ENCODE measurements at places on chromosomes 16 and 17. TPM values are rescaled to one million over a fixed set of nuclear protein-coding genes. Genes with fewer than 3 reads are reported as not detected.

Gene KRTAP2-1
- not detected for total RNA-seq

Gene CLDN7
- total RNA-seq = 286 TPM

Gene KCNH6
- total RNA-seq = not detected

Gene NXPH3
- 0.10 TPM for total RNA-seq

Gene TEX14
- total RNA-seq = 0.89 TPM

Gene SLC5A11
- 0.47 TPM for total RNA-seq

Gene DOC2A
- 17.3 TPM for total RNA-seq

Gene ATP1B2
- not detected for total RNA-seq

Gene PSME3
- total RNA-seq = 163 TPM

Gene CCL7
- total RNA-seq = not detected

Gene TMEM114
- total RNA-seq = not detected

Gene ZP2
- total RNA-seq = not detected

DNA sequence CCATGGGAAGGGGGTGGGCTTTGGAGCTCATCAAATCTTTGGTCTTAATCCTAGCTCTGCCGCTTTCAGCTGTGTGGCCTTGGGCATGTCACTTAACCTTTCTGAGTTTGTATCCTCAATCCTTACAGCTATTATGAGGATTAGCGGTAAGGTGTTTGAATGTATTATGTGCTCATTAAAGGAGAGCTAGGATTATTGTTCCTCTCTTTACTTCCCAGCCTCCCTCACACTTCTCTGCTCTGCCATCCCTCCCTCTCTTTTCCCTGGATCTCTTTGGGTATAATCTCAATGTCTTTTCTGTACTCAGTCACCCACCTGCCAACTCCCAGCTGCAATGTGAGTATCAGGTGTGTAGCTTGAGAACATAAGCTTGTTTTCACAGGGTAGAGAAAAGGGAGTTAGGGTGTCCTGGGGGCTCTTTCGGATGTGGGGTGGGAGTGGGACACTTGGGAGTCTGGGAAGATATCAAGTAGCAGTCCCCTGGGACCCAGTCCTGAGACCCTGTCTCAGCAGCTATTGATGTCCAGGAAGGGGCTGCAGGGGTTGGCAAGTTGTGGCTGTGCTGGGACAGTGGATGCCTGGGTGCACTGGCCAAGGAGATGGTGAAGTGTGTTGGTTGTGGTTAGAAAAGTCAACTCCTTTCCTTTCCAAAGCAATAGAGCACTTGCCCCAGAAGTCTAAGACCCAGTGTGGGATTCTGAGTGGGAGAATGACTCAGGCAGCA, 1.8 kb downstream of the EFNB3 start:
- H3K27ac ChIP-seq = no peak overlapping the region
- no peaks in the 10 kb centered on the region for H3K4me1 ChIP-seq
- DNase-seq = no peak

DNA sequence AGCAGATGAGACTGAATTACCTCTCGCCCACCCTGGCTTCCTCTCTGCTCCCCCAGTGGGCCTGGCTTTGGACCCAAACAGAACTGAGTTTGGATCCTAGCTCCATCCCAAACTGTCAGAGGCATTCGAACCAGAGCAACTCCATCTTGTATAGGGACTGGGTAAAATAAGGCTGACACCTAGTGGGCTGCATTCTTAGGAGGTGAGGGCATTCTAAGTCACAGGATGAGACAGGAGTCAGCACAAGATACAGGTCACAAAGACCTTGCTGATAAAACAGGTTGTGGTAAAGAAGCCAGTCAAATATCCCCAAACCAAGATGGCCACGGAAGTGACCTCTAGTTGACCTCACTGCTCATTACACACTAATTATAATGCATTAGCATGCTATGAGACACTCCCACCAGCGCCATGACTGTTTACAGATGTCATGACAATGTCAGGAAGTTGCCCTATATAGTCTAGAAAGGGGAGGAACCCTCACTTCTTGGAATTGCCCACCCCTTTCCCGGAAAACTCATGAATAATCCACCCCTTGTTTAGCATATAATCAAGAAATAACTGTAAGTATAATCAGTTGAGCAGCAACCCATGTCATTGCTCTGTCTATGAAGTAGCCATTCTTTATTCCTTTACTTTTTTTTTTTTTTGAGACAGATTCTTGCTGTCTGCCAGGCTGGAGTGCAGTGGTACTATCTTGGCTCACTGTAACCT, 44.4 kb downstream of the LYRM1 start:
- DNase-seq = no peak
- no peaks in the 10 kb centered on the region for H3K36me3 ChIP-seq
- H3K27me3 ChIP-seq = no peaks in the 10 kb centered on the region
- H3K4me3 ChIP-seq = no peak overlapping the region
- no peaks in the 10 kb centered on the region for H3K4me1 ChIP-seq
- H3K27ac ChIP-seq = no peak overlapping the region

GRCh38 chr16:23962001-23962400, 126.2 kb downstream of the PRKCB start:
- H3K36me3 ChIP-seq = no peaks in the 10 kb centered on the region
- H3K4me3 ChIP-seq = no peak overlapping the region
- no peak overlapping the region for H3K27ac ChIP-seq
- peaks cover 43% of the 10 kb centered on the region for H3K27me3 ChIP-seq
- H3K4me1 ChIP-seq = no peaks in the 10 kb centered on the region
- no peak for DNase-seq

- no peak overlapping the region for H3K27ac ChIP-seq
- DNase-seq = no peak
- H3K27me3 ChIP-seq = peaks cover 17% of the 10 kb centered on the region
Observed at GRCh38 chr16:54493061-54493460, 206.5 kb upstream of the IRX3 start.

DNA sequence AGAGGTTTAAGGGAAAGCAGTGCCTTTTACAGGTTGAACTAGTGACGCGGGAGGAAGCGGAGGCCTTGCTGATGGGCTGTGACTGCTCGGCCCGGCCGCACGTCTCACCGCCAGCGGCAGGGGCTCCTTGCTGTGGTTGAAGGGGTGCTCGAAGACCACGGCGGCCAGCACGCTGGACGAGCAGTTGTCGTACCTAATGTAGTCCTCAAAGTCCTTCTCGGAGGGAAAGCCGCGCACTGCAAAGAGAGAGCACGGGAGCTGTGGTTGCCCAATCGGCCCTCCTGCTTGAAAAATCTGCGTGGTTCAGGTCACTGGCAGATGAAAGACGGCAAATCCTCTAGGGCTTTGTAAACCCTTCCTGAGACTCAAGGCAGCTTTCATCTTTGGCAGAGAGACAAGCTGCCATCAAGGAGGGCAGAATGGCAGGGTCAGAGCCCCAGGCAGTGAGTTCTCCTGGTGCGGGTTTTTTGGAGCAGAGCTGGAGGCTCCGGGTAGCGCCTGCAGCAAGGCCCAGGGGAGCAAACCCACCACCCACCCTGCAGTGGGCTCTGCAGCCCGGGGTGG, 16.1 kb downstream of the ABCA3 start:
- no peaks in the 10 kb centered on the region for H3K4me1 ChIP-seq
- no peak overlapping the region for H3K4me3 ChIP-seq
- no peaks in the 10 kb centered on the region for H3K27me3 ChIP-seq

GRCh38 chr17:78882540-78883088, 20.4 kb downstream of the CEP295NL start:
- no peak for DNase-seq
- H3K36me3 ChIP-seq = no peaks in the 10 kb centered on the region
- H3K27me3 ChIP-seq = no peaks in the 10 kb centered on the region
- H3K4me3 ChIP-seq = peak overlapping the region; percentile 54

DNA sequence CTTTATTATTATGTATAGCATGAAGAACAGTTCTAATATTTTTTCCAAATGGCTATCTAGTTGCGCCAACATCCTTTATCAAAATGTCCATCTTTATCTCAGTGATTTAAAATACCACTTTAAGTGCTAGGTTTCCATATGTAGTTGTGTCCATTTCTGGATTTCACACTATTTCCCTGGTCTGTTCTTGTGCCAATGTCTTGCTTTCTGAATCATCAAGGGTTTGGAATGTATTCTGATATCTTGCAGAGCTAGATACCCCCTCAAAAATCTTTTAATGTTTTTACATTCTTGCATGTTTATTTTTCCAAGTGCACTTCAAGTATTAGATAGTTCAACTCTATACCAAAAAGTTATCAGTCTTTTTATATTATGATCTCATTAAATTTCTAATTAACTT, 14.3 kb downstream of the MBTD1 start:
- H3K27me3 ChIP-seq = no peaks in the 10 kb centered on the region
- no peak for DNase-seq
- no peaks in the 10 kb centered on the region for H3K36me3 ChIP-seq
- peaks cover 13% of the 10 kb centered on the region for H3K4me1 ChIP-seq
- H3K27ac ChIP-seq = no peak overlapping the region

DNA sequence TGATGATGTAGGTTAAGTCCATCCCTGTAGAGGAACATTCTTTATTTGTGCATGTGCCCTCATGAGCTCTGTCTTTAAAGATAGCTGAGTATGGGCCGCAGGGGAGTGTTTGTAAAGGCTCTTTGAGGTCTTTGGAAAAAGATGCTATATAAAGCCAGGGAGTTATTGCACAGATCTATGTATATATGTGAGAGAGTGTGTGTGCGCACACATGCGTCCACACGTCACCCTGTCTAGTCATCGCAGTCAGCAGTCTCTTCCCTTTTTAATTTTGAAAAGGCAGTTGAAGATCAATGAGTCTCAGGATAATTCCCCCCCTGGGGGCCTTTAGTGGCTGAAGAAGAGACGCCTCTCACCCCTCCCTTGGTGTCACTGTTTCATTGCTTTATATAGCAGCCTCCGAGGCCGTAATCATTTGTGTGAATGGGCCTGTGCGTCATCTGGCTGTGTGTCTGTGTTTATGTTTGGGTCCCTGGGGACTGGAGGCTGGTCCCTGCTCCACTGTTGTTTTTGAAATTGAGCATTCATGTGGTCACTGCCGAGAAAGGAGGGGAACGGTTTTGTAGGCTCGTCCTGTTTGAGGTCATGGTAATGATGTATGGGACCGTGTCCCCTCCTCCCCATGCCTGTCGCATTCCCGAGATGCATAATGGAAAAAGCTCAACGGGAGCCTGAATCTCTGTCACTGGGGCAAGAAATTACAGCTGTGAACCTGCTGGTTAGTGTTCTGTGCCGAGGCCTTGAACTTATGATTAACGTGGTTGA, 143.9 kb downstream of the SNX29 start:
- peaks cover 4% of the 10 kb centered on the region for H3K4me1 ChIP-seq
- H3K27me3 ChIP-seq = no peaks in the 10 kb centered on the region
- DNase-seq = no peak

GRCh38 chr17:38538906-38539305, 66.8 kb downstream of the SRCIN1 start:
- no peak overlapping the region for H3K4me3 ChIP-seq
- no peaks in the 10 kb centered on the region for H3K4me1 ChIP-seq
- no peak for DNase-seq

GRCh38 chr16:11689031-11689840, 21.0 kb downstream of the SNN start:
- no peak for DNase-seq
- no peaks in the 10 kb centered on the region for H3K4me1 ChIP-seq
- peaks cover 30% of the 10 kb centered on the region for H3K36me3 ChIP-seq
- H3K27ac ChIP-seq = no peak overlapping the region

DNA sequence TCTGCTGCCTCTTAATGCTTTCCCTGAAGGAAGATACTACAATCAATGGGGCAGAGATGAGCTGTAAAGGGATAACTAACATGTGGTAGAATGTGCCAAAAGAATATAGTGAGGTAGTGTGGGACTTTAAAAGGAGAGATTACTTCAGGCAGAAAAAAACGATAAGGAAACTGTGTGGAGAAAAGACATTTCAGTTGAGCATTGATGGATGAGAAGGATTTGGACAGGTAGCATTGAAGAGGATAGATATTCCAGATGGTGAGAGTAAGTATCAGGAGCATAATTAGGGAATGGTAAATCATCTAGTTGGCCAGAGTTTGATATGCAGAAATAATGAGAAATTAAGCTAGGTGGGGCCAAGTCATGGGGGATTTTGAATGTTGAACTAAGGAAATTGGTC, 97.3 kb downstream of the NLK start:
- no peak overlapping the region for H3K27ac ChIP-seq
- H3K27me3 ChIP-seq = no peaks in the 10 kb centered on the region
- no peak for DNase-seq
- no peaks in the 10 kb centered on the region for H3K36me3 ChIP-seq
- H3K4me3 ChIP-seq = no peak overlapping the region

DNA sequence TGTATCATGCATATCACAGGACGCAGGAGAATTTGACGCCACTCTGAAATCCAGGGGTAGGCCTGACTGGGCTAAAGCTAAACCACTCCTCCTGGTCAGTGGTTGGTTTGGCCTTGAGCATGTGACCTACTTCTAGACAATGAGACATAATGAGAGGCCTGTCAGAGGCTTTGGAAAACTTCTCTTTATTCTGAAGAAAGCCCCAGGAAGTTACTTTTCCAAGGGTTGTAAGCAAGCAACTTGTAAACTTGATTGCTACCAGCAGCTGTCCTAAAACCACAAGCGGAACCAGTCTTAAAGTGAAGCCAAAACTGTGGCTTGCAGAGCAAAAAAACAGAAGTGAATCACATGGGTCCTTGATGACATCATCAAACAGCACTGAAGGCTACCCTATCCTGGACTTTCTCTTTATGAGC, 138.2 kb upstream of the COX10 start:
- H3K27me3 ChIP-seq = 0 out of 2 replicates have a peak, but pooled peaks cover 5% of the 10 kb centered on the region
- H3K4me3 ChIP-seq = no peak overlapping the region
- DNase-seq = no peak

- H3K27ac ChIP-seq = no peak overlapping the region
- H3K4me1 ChIP-seq = no peaks in the 10 kb centered on the region
- DNase-seq = no peak
- H3K36me3 ChIP-seq = no peaks in the 10 kb centered on the region
- H3K4me3 ChIP-seq = no peak overlapping the region
Observed at GRCh38 chr16:25692742-25693508, 1.2 kb downstream of the HS3ST4 start.

- DNase-seq = no peak
- H3K27me3 ChIP-seq = no peaks in the 10 kb centered on the region
- H3K27ac ChIP-seq = peak overlapping the region; percentile 97
Observed at GRCh38 chr17:16285646-16286008, 67.6 kb downstream of the CENPV start.

DNA sequence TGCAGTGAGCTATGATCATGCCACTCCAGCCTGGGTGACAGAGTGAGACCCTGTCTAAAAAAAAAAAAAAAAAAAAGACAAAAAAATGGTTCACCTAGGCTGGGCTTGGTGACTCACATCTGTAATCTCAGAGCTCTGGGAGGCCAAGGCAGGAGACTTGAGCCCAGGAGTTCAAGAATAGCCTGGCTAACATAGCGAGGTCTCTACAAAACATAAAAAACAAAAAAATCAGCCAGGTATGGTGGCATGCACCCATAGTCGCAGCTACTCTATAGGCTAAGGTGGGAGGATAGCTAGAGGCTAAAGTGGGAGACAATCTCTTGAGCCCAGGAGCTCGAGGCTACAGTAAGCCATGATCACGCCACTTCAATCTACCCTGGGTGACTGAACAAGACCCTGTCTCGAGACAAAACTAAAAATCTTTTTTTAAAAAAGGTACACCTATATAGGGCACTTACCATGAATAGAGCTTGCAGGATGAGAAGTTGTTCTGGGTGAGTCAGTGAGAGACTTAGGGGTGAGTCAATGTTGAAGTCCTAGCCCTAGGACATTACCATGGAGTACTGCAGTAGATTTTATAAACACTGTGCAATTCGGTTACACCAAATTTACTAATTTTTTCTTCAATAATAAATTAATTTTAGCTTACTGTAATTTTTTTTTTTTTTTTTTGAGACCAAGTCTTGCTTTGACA, 19.0 kb downstream of the USP32 start:
- H3K36me3 ChIP-seq = no peaks in the 10 kb centered on the region
- no peak overlapping the region for H3K4me3 ChIP-seq
- H3K4me1 ChIP-seq = peaks cover 10% of the 10 kb centered on the region
- no peaks in the 10 kb centered on the region for H3K27me3 ChIP-seq
- no peak for DNase-seq

- DNase-seq = no peak
- no peak overlapping the region for H3K4me3 ChIP-seq
- no peaks in the 10 kb centered on the region for H3K36me3 ChIP-seq
- peaks cover 66% of the 10 kb centered on the region for H3K4me1 ChIP-seq
- H3K27ac ChIP-seq = no peak overlapping the region
Observed at GRCh38 chr17:78144147-78144719, 2.0 kb upstream of the C17orf99 start.

Data from HCT116 (cell line).